C1 segment of cervical spinal cord (tissue), 14 donors: ENCODE measurements at places on chromosomes 7 and 10.
A peak's percentile ranks its signal among the peaks of the same experiment; 100 is the strongest.

DNA sequence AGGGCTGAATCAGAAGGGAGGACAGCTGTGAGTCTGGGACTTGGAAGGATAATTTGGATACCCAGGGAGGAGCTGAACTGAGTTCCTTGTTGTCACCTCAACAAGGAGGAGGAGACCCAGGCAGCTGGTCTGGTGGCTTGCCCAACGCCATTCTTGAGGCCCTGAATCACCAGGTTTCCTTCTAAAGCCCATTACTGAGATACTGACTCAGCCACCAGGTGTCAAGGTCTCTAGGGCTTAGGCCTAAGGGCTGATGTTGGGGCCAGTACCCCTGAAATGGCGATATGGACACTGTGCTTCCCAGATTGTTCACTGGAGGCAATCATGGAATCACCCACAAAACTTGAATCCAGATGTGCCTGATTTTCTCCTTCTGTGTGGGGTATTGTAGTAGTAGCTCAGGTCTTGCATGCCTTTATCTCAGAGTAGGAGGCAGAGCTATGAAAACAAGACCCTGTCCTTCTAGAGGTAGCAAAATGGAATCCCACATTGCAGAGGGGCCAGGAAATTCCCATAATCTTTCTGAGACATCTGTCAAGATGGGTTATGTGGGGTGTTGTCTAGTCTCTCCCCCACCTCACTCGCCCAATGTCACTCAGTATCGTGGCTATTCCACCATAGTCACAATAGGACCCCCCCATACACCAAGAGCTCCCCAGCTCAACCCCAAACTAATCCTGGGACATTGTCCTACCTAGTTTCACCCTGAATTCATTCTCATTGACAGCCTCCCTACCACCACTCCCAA lies 1.8 kb upstream of the ATG9B start:
- DNase-seq = no peak

- no peak for DNase-seq
Observed at GRCh38 chr7:151663382-151664100, 143.8 kb upstream of the RHEB start.

- no peak for DNase-seq
Observed at GRCh38 chr10:22367471-22367870, 22.2 kb downstream of the SPAG6 start.

DNA sequence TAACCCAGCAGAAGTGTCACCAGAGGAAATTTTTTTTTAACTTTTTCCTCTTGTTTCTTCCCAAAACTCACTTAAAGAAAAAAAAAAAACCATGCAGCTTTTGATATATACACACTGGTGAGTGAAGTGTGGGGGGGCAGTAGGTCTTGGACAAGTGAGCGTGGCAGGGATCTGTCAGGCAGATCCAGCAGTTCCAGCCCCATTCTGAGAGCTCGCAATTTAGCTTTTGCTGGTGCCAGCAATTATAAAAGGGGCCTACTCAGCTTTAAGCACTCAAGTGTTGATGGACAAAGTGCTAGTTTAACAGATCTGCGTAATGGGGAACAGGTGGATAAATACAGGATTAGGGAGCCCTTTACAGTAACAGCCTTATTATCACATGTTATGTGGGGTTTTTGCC lies 619.2 kb upstream of the GALNT17 start:
- no peak for DNase-seq

DNA sequence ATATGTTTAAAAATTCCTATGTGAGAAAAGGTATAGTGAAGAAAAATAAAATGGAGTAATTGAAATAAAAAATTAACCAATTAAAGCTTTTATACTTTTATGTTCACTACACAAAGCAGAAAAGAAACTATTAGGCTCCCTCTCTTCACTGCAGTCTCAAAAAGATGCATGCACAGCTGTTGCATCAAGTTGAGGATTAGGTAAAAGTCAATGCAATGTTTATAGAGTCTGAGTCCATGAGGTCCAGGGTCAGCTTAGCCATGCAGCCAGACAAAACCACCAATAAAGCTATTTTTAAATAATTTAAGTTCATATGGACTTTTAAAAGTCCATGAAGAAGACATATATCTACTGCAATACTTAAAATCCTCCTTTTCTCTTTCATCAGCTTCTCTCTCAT lies 31.1 kb upstream of the ING3 start:
- DNase-seq = no peak

- no peak for DNase-seq
Observed at GRCh38 chr7:23380556-23380955, 81.4 kb downstream of the MALSU1 start.

DNA sequence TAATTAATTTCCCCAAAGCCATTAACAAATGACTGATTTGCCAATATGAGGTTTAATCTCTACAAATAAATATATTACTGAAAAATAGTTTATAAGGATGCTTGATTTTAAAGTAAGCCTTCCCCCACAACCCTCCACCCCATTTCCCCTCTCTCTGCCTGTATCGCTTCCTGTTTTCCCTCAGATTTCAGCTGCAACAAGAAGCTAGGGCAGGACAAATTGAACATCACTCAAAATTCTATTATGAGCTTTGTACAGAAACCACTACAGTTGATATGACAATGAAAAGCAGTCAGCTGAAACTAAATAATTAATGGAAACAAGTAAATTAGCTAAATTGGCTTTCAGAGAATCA lies 109.0 kb upstream of the SP4 start:
- DNase-seq = no peak

DNA sequence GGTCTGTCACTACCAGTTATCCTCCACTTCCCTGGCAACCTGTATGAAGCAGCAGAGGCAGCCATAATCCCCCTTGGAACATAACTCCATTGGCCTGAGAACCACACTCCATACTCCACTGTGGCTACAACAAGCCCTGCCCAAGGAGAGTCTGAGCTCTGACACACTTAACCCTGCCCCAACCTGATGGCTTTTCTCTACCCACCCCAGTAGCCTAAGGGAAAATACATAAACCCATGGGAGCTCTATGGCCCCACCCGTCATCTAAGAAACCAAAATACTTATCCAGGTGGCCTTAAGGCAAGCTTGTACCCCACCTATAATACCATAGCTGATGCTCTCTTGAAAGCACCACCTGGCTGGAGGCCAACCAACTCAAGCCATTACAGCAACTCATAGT lies 324.8 kb upstream of the GLI3 start:
- no peak for DNase-seq

- no peak for DNase-seq
Observed at GRCh38 chr10:83545901-83546391, 593.4 kb upstream of the GHITM start.

GRCh38 chr10:5043716-5044115 lies 40.1 kb upstream of the AKR1C2 start:
- no peak for DNase-seq

DNA sequence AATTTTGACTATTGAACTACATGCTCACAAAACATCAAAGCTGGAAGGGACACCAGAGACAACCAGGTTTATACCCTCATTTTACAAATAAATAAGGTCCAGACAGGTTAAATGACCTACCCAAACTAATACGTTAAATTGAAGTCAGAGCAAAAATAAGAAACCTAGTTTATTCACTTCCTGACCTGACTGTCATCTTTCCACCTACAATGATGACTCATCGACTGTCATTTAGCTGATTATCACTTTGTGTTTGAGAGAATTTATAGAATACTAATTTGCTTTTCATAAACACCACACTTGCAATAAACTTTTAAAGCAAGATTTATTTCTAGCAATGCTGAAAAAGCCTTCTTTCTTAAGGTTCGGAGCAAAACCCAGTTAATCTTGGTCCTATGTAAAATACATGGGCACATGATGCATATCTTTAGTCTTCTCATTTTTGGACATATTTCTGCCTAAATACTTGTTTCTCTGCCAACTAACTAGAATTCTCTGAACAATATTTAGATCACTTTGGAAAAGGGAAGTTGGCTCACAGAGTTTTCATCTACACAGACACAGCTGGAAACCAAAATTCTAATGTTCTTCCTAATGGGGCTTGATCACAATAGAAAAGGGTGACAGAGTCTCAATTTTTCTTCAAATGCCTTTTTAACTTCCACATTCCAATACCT lies 16.7 kb upstream of the LRRN3 start:
- no peak for DNase-seq

- no peak for DNase-seq
Observed at GRCh38 chr10:50600831-50601477, 22.8 kb downstream of the SGMS1 start.

- no peak for DNase-seq
Observed at GRCh38 chr10:24390746-24391145, 181.8 kb downstream of the KIAA1217 start.

GRCh38 chr10:121710207-121710606 lies 112.0 kb upstream of the FGFR2 start:
- no peak for DNase-seq

GRCh38 chr7:149846021-149846420 lies 7.8 kb downstream of the ZNF862 start:
- DNase-seq = no peak

GRCh38 chr10:21363731-21364104 lies 161.8 kb downstream of the SKIDA1 start:
- DNase-seq = no peak

GRCh38 chr10:92124020-92124419 lies 166.9 kb downstream of the CPEB3 start:
- no peak for DNase-seq

DNA sequence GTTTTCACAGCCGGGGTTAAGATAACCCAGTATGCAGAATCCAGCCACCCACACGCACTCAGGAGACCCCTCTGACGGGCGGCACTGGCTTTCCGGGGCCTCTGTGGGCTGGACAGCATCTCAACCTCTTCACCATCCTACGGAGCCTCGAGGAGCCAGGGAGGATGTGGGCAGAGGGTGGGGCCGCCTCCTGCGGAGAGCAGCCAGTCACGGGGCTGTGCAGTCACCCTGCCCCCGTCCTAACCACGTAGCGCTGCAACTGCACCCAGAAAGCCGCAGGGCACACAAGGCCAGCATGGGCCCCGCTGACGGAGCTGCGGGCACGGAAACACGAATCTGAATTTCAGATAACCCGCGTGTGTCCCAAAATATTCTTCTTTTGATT lies 270.3 kb downstream of the ELFN1 start:
- DNase-seq = peak; percentile 39

GRCh38 chr7:130961128-130961601 lies 227.2 kb upstream of the KLF14 start:
- no peak for DNase-seq

- no peak for DNase-seq
Observed at GRCh38 chr7:51080622-51081269, 235.9 kb downstream of the COBL start.

GRCh38 chr10:49140304-49141177 lies 6.7 kb upstream of the FAM170B start:
- no peak for DNase-seq

GRCh38 chr10:101597091-101597900 lies 9.2 kb downstream of the DPCD start:
- DNase-seq = no peak

GRCh38 chr10:27245836-27246235 lies 5.2 kb upstream of the ACBD5 start:
- no peak for DNase-seq

- DNase-seq = no peak
Observed at GRCh38 chr10:93601146-93601773, at the start of gene RBP4. TSS of gene RBP4 (minus strand) at chr10:93601235. CDS start at chr10:93601028, 207 bp downstream.

- DNase-seq = no peak
Observed at GRCh38 chr10:86730227-86730626, 26.2 kb upstream of the BMPR1A start.

DNA sequence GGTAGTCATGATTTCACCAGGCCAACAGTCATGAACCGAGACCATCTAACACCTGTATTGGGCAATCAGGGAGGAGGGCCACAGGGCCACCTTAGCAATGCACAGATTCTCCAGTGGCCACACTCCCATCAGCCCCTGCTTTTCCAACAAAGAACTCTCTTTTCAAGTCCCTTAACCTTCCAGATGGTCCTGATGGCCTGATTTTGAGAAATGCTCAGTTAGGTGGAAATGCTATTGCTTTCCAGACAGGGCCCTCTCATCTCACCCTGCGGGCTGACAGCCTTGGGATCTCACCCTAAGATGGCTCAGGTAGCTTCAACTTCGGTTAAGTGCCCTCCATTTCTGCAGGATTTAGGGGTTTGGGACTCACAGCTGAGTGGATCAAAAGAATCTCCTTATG lies 131.9 kb upstream of the PRR15 start:
- no peak for DNase-seq

- no peak for DNase-seq
Observed at GRCh38 chr7:24987331-24987842, 7.4 kb upstream of the OSBPL3 start.

- no peak for DNase-seq
Observed at GRCh38 chr10:62162261-62162981, 106.2 kb downstream of the RTKN2 start.
